Vagina (tissue), 2 donors: ENCODE measurements at places on chromosomes 6 and 20. TPM values are rescaled to one million over a fixed set of nuclear protein-coding genes. Genes with fewer than 3 reads are reported as not detected.

GRCh38 chr6:170043150-170043819 lies 247.6 kb downstream of the DLL1 start:
- DNase-seq: no peak

DNA sequence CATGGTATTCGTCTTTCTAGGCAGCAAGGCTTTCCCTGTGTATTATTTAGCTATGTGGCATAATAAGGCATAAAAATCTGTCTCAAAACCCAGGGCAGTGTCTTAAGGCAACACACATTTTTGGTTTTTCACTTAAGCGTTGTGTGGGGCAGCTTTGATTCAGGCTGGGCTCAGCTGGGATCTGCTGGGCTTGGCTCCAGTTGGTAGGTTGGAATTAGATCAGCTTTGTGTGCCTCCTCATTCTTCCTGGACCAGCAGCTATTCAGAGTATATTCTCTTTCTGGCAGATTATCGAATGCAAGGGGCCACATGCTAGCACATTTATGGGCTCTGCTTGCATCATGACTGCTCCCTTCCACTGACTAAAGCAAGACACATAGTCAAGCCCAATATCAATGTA lies 487.9 kb downstream of the RFPL4B start:
- DNase-seq: no peak

Gene FRS3
- 4.4 TPM for total RNA-seq

DNA sequence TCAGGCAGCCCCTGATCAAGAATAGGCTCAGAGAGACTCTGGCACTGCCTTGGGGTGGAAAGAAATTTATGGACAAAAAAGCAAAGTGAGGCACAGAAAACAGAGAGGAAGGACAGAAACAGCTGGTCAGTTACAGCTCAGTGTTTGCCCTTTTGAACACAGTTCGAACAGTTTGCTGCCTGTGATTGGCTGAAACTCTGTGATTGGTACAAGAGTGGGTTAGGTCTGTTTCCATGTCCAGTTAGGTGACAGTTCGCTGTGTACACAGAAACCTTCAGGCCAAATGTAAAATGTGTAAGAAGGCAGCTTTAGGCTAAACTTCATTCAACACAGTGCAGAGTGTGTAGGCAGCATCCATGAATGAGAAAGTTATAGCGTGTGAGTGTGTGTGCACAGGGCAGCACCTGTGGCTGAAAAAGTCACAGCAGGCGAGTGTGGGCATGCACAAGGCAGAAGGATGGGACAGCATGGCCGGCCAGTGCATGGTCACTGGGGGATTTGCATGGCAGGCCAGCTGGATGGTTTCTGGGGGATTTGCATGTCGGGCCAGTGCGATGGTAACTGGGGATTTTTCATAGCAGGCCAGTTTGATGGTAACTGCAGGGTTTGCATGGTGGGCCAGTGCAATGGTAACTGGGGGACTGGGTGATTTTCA lies 75.4 kb upstream of the FRMD1 start:
- peak; percentile 90 for DNase-seq

DNA sequence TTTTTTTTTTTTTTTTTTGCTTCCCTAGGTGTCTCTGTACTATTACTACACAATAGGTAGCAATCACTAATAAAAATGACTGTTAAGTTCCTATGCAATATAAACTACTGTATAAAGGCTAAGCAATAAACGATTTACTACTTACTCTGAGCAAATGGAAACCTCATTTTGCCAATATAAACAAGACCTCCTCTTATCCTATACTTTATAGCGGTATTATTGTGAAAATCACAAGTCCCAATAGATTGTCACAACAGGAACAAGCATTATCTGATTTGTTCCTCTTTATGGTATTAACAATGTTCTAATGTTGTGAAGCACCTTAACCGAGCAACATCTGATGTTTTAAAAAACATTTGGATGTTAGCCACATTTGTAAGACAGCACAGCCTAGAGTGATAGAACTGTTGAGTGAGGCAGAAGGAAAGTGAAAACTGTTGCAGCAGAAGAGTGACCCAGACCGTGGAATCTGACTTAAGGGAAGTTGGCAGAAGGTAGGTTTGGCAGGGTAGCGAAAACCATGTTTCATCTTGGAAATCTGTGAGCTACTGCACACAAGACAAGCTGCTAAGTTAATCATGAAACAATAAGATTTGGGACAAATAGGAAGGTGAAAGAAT lies 94.2 kb downstream of the MYLK4 start:
- no peak for DNase-seq

Gene GHRH
- total RNA-seq: not detected
